ENCODE measurements at places on chromosomes 5 and 9.

- no peak for DNase-seq
These were observed 36.7 kb downstream of the ABLIM3 start for GRCh38 chr5:149177911-149178565.

DNA sequence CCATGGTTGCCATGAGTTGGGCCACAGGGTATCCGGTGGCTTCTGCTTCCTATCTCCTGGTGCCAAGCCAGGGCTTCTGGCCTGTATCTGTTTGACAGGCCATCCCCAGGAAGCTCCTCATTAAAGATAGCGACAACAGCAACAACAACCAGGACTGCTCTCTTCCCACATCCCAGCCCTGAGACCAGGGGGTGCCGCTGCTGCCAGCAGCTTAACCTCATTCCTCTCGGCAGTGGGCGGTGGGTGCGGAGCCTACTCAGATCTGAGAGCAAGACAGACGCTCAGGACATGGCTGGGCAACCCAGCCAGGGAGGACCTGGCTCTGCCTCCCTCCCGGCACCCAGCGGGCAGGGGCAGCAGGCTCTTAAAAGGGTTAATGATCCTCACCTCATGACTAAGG, 98.3 kb downstream of the PSD2 start:
- DNase-seq, result no peak

GRCh38 chr9:131593091-131593820, 47.9 kb downstream of the PRRT1B start:
- DNase-seq, result no peak

DNA sequence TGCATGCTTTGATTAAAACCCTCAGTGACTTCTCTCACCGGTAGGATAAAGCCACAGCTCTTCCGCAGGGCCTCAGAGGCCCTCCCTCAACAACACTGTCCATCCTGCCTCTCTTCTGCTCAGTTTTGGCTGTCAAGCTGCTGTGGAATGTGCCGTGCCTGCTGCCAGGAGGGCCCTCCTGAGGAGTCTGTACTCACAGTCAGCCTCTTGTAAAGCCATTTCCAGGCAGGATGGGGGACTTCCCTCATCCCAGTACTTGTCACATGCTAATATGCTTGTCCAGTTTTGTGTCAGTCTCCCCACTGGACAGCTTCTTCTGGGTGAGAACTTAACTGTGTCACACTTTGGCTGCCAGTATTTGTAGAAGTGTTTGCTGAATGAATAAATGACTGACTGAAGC, 13.9 kb upstream of the DDX41 start:
- DNase-seq, result no peak

DNA sequence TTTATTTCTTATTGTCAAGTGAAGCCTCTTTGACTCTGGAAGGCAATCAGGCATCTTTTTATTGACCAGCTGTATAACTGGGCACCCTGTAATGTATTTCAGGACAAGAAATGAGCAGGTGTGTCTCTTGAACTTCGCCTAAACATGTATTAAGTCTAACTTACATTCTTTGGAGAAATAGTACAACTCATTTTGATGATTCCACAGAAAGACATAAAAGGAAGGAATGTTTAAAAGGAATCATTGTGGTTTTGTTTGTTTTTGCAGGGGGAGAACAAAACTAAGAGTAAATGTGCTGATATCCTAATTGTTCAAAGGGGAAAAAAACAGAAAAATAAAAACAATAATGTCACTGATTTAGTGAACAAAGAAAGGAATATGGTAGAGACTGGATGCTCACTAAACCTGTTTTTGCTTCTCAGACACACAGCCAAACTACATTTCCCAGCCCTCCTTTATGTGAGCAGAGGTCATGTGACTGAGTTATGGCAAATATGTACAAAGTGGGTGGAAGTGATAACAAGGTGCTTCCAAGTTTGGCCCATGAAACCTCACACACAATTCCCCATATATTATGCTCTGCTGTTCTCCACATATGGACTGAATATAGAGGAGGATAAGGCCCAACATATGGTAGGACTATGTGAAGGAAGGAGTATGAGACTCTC, 150.6 kb upstream of the ACOT12 start:
- no peak for DNase-seq

- no peak for DNase-seq
These were observed 3.5 kb downstream of the CRB2 start for GRCh38 chr9:123359546-123359945.

DNA sequence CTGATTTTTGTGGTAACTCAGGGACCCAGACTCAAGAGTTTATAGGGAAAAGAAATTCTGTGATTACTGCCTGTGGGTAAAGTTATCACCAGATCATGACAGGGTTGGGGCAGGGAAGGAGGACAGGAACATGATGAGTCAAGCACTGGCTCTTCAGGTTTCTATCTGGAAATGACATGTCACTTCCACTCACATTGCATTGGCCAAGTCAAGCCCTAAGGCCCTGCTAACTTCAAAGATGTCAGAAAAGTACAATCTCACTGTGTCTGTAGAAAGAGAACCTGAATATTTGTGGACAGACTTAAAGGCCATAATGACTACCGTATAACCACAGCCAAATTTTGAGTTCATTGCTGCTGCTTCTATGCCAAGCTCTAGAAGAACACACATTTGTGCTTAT, 187.7 kb downstream of the TLE4 start:
- DNase-seq, result no peak

DNA sequence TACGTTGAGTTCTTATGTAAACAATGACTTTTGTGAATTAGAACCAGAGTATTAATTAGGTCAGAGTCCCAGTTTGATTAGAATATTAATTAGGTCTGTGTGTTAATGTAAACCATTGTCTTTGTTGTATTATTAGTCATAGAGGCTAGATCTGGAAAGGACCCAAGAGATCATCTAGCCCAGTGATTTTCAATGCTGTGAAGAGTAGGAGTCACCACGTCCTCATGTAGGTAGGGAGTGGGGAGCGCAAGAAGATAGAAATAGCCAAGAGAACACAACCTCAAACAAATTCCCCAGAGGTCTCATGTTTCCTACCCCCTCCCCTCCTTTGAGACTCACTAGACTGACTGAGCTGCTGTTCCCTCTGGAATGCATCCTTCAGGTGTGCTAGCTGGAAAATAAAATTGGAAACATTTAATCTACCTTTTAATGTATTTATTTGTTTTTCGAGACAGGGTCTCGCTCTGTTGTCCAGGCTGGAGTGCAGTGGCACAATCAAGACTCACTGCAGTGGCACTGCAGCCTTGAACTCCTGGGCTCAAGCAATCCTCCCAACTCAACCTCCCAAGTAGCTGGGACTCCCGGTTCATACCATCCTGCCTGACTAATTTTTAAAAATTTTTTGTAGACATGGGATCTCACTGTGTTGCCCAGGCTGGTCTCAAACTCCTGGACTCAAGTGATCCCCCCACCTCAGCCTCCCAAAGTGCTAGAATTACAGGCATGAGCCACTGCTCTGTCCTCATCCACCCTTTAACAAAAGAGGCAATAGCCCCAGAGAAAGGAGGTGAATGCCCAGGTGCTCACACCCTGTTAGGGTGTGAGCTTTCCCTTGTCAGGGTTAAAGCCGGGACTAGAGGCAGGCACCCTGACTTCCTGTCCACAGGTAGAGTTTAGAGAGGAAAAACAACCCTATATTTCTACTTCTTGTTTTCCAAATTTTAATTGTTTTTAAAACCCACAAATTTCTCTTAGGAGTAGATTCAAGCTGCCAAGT, 92.9 kb downstream of the INIP start:
- no peak for DNase-seq

- DNase-seq, result no peak
These were observed 321.5 kb upstream of the RPS23 start for GRCh38 chr5:82599692-82600091.

- DNase-seq, result no peak
These were observed 219.6 kb downstream of the ADAMTS6 start for GRCh38 chr5:65262096-65262495.

DNA sequence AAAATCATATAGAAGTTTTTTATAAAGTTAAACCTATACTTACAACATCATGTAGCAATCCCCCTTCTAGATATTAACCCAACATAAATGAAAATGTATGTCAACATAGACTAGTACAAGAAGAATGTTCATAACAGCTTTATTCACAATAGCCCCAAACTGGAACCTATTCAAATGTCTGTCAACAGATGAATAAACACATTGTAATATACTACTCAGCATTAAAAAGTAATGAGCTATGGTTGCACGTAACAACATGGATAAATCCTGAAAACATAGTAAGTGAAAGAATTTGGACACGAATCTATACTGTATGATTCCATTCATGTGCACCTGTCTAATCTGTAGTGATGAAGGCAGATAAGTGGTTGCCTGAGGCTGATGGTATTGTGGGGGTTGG, 73.9 kb downstream of the CSNK1G3 start:
- no peak for DNase-seq

DNA sequence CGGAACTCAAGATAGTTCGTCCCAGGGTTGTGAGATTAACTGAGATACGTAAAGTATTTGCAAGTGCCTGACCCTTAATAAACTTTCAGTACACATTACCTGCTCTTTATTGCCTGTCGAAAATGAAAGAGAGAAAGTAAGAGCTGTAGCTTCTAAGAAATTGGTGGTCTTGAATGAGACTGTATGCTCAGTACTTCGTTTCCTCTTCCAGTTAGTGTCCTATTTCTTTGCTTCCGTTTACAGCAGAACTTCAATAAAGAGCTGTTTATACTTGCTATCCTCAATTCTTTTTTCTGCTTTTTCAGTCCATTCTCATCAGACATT, 534 bp downstream of the SRFBP1 start:
- no peak for DNase-seq

DNA sequence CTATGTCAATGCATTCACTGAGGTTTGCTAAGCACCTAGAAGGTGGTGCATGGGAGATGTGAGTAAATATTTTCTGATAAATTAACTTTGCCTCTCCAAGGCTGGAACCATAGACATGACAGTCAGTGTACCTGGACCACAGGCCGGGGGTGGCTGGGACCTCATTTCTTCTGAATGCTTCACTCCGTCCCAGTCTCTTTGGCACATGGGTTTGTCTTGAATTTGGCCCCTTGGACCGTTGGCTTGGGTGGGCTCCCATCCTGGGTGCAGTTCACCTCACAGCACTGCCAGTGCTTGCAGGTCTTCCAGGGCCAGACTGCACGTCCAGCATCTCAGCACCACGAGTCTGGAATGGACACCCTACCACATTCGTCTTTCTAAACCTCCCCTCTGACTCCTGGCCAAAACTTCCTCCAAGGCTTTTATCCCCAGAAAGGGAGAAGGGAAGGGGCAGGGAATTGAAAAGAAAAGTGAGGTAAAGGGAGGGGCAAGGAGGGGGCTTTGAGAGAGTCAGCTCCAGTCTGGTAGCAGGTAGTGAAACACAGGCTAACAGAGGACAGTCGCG, 267.8 kb downstream of the MED10 start:
- DNase-seq, result no peak

All from CD4-positive, alpha-beta T cell treated with Interleukin-17A for 1 hour (primary cell).